ENCODE measurements at places on chromosomes 4 and X.

GRCh38 chr4:183118141-183118540 is 19.1 kb downstream of the WWC2 start:
- DNase-seq, result no peak

DNA sequence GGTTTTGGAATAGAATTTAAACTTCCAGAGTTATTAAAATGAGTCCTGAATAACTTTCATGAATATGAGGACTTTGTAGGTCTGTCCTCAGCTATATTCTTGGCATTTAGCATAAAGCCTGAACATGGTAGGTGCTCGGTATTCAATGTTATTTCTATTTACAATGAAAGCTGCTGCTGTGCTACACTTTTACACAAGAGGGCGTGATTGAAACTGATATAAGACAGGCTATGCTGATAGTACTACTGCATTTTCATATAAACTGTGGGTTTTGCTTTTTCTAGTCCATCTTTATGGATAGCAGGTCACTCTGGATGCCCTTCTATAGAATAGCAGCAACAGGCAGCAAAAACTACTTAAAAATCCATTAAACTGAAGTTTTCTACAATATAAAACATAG is 12.3 kb upstream of the GNPDA2 start:
- DNase-seq, result no peak

- no peak for DNase-seq
Observed at GRCh38 chr4:18816228-18816895, 794.8 kb upstream of the LCORL start.

GRCh38 chrX:154436983-154437752 is at the start of gene GDI1:
GDI1 (plus strand) TSS chrX:154437154; CDS start chrX:154437255, 101 bp downstream.
- peak; percentile 69 for DNase-seq

GRCh38 chr4:152697284-152698088 is 17.7 kb upstream of the TMEM154 start:
- DNase-seq, result no peak

- DNase-seq, result no peak
Observed at GRCh38 chr4:82799006-82799881, 648 bp upstream of the SCD5 start.
